ENCODE measurements at places on chromosomes 1 and 21.

DNA sequence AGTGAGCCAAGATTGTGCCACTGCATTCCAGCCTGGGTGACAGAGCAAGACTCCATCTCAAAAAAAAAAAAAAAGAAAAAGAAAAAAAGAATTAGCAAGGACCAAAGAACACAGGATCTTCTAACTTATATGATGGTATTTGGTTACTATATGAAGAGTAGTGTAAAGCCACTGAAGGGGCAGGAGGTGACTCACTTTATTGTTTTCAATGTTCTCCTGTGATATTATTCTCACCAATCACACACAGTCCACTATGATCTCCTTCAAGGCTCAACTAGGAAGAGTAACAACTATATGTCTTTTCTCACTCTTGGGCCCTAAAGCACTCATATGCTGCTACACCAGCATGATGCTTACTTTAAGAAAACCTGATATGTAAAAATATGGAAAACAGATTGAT lies 26.7 kb downstream of the RC3H1 start:
- no peak for DNase-seq

DNA sequence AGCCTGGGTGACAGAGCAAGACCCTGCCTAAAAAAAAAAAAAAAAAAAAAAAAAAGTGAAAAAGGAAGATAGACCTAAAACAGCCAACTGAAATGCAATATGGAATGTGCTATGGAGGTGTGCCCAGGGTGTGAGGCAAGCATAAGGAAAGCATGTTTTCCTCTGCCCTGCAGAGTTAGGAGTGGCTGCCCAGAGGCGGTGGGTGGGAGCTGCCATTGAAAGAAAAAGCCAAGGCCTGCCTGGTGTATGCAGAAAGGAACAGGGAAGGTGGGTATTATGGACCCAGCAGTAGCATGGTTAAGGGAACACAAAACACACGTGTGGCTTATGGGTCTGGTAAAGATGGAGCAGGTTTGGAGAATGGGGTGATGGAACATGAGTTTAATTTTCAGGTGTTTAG lies 8.9 kb downstream of the CD244 start:
- no peak for DNase-seq

DNA sequence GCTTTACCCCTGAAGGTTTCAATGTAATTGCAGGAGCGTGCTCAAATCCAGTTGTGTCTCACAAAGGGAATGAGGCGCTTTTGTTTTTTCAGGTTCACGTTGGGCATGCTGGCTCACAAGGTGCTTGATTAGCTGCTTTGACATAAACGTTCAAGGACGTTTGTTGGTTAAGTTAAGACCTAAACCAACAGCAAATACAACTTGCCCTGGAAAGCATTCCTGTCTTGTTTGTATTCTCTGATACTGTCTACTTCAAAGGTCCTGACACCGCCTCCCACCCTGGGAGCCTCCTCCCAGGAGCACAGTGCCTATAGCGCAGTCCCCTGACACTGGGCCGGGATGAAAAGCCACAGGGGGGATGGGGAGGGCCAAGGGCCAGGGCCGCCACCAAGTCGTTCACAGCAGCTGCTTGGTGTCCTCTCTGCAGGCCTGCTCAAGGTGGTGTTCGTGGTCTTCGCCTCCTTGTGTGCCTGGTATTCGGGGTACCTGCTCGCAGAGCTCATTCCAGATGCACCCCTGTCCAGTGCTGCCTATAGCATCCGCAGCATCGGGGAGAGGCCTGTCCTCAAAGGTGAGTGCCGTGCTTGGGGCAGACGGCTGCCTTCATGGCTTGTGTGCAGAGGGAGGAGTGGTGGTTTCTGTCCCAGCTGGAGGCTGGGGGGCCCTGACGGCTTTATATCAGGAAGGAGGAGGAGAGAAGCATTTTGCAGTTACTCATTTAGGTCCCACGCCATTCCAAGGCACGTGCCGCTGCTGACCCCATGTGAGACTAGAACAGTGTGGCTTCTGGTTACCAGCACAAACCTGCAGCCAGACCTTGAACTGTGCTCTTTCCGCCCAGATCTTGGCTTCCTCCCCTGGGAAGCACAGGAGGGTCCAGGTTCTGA lies 6.1 kb downstream of the FAM3B start:
- no peak for DNase-seq

DNA sequence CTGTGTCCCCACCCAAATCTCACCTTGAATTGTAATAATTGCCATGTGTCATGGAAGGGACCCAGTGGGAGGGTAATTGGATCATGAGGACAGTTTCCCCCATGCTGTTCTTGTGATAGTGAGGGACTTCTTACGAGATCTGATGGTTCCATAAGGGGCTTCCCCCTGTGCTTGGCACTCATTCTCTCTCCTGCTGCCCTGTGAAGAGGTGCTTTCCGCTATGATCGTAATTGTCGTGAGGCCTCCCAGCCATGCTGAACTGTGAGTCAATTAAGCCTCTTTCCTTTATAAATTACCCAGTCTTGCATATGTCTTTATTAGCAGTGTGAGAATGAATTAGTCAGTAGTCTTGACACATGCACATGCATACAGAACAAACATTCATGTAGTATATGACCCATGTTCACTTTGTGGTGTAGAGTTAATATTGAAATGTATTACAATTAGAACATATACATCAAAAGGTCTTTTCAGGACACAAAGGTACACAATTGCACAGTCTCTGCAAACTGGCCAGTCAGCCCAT lies 16.9 kb upstream of the IFI16 start:
- no peak for DNase-seq

DNA sequence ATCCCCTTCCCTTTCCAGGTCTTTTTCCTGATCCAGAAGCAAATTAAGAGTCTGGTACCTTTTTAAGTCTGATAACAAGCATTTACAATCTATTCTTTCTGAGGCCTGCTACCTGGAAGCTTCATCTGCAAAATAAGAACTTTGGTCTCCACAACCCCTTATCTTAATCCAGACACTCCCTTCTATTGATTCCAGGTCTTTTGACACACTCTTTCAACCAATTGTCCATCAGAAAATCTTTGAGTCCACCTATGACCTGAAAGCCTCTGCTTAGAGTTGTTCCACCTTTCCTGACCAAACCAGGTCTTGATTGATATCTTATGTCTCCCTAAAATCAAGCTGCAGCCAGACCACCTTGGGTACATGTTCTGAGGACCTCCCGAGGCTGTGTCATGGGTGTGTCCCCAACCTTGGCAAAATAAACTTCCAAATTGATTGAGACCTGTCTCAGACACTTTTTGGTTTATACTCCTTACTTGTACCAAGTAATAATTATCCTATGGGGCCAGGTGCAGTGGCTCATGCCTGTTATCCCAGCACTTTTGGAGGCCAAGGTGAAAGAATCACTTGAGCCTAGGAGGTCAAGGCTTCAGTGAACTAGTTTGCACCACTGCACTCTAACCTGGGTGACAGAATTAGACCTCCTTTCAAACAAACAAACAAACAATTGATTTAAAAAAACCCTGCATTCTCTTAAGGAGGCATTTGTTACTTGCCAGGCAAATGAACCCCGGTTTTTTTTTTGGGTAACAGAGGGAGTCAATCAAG lies 126.1 kb downstream of the MAP3K21 start:
- DNase-seq = no peak

GRCh38 chr1:170864876-170865538 lies 70.3 kb upstream of the MROH9 start:
- no peak for DNase-seq

DNA sequence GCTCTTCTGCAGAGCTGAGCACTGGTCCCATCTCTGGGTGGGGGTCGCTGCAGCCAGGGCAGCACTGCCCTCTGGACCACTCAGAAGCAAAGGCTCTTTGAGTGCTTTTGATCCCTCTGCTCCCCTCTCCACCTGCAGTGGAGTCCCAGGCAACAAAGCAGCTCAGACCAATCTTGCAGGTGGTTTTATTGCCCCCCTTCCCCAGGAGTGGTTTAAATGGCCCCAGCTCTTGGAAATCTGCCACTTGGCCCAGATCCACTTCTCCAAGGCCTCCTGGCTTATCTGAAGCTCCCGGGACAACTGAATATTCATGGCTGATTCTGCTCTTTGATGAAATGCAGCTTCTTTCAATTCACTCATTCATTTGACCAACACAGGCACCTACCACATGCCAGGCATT lies 2.7 kb downstream of the STUM start:
- no peak for DNase-seq

DNA sequence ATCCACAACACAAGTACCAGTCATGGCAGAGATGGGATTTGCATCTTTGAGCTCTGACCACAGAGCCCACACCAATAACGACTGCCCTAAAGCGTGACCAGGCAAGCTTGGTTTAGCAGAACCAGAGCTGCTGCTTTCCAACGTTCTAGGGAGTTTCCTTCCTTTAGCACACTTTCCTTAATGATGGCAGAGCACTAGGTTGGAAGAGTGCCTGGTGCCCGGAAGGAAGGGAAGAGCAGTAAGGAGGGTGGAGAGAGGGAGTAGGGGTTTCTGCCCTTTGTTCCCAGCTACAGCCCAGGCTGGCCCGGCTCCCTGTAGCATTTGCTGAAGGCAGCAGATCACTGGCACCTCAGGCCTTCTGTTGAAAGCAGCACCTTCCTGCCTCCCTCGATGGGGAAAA lies 6.1 kb upstream of the EVA1C start:
- DNase-seq = no peak

DNA sequence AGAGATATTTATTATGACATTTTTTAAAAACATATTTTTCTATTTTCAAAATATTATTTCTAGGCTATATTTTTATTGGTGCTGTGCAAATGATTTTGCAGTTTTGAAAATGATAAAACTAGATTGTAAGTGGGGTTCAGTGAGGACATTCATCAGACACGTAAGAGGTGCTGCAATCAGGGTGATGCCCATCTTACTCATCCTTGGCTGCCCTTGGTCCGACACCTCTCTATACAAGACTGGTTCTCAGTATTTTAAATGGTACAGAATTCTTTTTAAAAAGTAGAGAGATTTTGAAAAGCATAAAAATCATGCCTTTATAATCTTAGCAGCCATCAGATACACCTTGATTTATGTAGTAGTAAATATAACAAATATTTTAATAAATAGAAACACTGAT lies 24.0 kb downstream of the HENMT1 start:
- DNase-seq = no peak

DNA sequence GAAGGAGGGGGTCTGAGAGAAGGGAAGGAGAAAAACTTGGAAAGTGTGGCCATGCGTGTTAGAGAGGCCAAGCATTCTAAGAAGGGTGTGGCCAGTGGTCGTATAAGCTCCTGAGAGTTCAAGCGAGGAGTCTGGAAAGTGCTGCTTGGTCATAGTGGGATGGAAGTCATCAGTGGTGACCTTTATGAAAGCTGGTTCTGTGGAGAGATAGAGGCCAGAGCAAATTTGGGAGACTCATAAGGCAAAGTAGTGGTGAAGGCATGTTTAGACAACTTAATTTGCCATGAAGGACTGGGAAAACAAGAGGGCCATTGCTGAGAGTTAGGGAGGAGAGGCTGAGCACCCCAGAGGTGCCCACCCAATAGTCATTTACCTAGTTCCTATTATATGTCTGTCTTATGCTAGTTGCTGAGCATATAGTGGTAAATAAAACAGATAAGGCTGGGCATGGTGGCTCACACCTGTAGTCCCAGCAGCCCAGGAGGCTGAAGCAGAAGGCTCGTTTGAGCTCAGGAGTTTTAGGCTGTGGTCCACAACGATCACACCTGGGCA lies 1.9 kb downstream of the KLF17 start:
- no peak for DNase-seq

- peak; percentile 18 for DNase-seq
Observed at GRCh38 chr1:223233019-223233409, 90.0 kb upstream of the TLR5 start.

DNA sequence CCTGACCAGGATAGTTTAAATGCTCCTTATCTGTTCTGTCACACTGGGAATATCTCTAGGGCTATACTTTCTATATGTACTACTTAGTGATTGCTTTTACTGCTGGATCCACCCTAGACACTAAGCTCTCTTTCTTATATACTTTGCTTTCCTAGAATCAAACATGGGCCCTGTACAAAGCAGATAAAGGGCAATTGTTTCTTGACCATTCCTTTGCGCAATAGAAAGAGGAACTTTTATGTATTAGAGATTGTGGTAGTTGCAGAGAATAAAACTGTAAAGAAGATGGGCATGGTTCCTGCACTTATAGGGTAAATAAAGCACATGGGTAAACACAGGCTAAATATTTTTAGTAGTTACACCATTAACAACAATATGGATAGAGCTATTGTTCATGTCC lies 58.8 kb downstream of the ATP6V1G3 start:
- DNase-seq = no peak

GRCh38 chr1:7698641-7699040 lies 72.5 kb upstream of the VAMP3 start:
- DNase-seq = no peak

GRCh38 chr1:84722794-84723193 lies 32.5 kb upstream of the SSX2IP start:
- no peak for DNase-seq

DNA sequence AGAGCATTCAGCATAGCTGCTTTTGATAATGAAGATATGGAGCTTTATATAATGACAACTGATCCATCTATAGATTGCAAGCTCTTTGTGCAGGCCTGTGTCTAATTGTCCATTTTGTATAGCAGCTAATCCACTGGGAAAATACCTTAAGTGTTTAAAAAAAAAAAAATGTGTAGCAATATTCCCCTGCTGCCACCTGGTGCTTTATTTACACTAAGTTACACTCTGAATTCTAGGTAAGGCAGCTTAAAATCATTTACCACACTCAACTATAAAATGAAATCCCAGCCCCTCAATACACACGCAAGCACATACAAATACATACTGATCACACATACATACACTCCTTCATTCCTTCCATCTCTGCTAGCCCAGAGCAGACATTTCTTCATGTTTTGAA lies 49.1 kb upstream of the BCL9 start:
- DNase-seq = peak; percentile 4

DNA sequence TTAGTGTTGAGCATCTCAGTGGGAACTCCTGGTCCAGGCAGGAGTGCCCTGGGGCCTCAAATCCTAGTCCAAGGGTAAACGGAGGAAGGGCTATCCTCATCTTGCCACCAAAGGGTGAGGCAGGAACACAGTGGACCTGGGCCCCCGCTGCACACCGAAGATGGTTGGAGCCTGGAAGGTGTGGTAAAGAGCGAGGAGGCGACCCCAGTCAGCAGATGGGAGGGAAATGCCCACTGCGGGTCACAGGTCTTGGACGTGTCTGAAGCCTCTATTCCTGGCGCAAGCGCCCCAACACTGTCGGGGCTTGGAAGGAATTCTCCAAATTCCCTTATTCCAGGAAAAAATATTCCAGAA lies 38.5 kb upstream of the SYNC start:
- no peak for DNase-seq

GRCh38 chr1:80632284-80632683 lies 1168.5 kb upstream of the ADGRL2 start:
- no peak for DNase-seq

DNA sequence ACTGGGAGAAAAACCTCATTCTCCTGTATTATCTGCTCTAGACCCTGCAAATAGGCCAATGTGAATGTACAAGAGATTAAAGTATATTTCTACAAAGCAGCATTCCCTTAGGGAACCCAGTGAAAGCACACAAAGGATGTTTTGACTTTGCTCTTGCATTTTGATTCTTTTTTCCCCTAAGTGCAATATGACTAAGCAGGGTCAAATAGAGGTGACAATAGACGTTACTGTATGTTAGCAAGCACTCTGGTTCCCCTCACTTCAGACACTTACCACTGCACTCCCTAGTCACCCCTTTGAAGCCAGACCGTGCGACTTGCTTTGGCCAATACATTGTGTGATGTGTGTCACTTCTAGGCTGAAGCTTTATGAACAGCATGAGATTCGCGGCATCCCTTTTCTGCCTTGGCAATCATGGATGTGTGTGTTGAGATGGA lies 209.7 kb downstream of the RHOU start:
- DNase-seq = no peak

GRCh38 chr1:40837601-40838000 lies 24.6 kb downstream of the CITED4 start:
- DNase-seq = no peak

All from SW480 (cell line).